ENCODE measurements at places on chromosomes 11 and 22. TPM values are rescaled to one million over a fixed set of nuclear protein-coding genes. Genes with fewer than 3 reads are reported as not detected.

- DNase-seq = no peak
Measured at GRCh38 chr11:12214751-12215150, 104.4 kb downstream of the MICAL2 start.

DNA sequence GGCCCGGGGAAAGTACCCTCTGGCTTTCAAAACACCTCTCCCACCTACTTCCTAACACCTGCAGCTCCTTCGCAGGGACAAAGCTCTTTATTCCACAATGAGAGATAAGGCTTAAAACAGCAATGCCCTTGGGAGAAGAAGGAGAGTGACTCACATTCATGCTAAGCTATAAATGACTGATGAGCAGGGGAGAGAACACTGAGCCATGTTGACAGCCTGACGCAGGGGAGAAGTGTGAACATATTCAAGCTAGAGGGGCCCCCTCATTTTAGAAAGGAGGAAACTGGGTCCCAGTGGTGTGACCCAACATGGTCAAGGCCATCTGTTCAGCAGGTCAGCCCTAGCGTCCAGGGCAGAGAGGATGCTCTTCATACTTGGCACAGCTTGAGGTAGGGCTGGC is 171.8 kb downstream of the DSCAML1 start:
- DNase-seq = no peak

DNA sequence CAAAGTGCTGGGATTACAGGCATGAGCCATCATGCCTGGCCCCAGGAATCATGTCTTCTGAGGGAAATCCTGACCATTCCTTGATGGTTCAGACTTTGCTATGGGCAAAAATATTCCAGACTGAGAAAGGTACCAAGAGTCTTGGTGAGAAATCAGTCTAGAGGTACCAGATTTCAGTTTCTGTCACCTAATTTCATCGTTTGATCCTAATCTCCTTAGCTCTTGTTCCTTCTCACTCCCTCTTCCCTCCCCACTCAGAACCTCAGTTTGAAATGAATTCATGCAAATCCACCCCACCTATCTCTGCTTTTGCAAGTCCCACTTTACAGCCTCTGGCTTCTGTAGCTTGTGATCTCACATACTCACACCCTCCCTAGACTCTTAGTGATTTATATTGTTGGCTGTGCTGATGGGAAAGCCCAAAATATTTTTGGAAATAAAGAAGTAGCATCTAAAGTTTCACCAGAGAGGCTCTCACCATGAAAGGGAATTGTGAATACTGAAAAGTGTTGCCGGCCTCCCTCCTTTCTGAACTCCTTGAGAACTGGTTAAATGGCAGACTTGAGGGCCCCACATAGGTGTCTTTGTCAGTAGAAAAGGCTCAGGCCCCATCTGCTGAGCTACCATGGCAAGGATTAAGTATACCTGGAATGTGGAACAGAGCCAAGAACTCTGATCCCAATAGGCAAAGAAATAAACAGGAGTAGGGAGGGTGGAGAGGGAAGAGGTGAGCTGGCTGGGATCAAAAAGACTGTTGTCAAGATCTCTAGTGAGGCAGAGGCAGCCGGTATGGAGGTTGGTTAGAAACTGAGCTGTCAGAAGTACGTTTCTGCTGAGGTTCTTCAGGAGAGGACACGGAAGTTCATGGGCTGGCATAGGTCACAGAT is 190.5 kb upstream of the MTMR2 start:
- DNase-seq = no peak

KRTAP5-10 gene
- not detected for total RNA-seq

GGTLC3 gene
- not detected for total RNA-seq

GRCh38 chr11:4025967-4026324 is 68.7 kb upstream of the RRM1 start:
- DNase-seq = no peak

- peak; percentile 28 for DNase-seq
Measured at GRCh38 chr11:61972672-61973475, 5.4 kb upstream of the FTH1 start.

CHRM1 gene
- total RNA-seq = not detected

BRSK2 gene
- 0.84 TPM for total RNA-seq

OR56A3 gene
- total RNA-seq = not detected

DNA sequence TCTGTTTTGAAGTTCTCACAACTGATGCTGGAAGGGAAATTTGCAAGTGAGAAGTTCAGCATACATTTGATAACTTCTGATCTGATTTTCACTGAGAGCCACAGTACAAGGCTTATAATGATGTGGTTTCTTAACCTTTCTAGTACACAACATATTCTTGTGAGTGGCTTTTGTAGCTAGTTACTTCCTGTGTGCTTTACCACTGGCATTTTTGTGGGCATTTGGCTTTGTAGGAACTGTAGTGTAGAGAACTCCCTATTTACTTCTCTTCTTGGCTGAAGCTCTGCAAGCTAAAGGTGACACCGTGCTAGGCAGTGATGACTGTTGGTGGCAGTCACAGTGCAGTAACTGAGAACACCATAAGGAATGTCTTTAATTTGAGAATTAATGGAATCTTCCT is 14.9 kb downstream of the USP47 start:
- no peak for DNase-seq

GRCh38 chr22:24028533-24028932 is 17.4 kb downstream of the CABIN1 start:
- DNase-seq = no peak

DNA sequence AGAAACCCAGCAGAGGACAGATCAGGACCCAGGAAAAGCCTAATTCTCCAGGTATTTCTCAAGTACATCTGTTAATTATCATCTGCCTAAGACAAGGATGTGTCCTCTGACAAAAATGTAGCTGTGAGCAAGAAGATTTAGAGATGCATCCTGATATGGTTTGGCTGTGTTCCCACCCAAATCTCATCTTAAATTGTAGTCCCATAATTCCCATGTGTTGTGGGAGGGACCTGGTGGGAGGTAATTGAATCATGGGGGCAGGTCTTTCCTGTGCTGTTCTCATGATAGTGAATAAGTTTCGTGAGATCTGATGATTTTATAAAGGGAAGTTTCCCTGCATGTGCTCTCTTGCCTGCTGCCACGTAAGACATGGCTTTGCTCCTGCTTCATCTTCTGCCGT is 381.8 kb downstream of the BUD13 start:
- no peak for DNase-seq

MPEG1 gene
- total RNA-seq = 0.05 TPM

- DNase-seq = no peak
Measured at GRCh38 chr11:112162761-112163546, 940 bp downstream of the IL18 start.

DNA sequence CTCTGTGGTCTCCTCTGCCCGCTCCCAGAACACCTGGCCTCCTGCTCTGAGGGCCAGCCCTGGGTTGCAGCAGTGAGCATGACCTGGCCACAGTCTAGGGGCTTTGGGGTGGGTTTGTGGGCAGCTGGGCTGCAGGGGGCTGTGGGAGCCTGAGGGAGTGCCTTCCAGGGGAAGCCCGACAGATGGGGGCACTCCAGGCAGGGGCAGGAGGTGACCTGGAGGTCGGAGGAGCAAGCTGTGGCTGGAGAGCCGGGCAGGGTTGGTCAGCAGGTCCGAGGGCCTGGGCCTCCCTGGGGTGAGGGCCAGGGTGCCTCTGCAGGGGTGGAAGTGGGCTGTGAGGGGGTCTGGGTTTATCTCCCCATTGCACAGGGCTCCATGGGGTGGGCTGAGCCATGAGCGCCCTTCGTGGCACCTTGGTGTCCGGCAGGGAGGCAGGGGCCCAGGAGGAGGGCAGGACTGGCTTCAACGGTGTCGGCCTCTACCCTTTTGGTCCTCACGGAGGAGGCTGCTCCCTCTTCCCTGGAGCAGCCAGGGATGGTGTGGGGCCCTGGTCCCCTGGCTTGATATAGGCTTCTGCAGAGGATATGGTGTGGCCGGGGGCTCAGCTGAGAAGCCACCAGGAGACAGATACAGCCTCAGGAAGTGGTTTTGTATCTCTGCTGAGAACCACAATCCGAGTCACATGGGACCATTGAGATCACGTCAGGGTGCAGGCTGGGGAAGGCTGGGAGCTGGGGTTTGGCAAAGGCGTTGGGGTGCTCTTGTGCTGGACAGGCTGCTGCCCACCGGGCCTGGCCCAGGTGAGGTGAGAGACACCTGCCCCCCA is 22.3 kb downstream of the KCNQ1 start:
- peak; percentile 61 for DNase-seq

GRCh38 chr22:28154861-28155260 is 235.8 kb upstream of the PITPNB start:
- no peak for DNase-seq

DNA sequence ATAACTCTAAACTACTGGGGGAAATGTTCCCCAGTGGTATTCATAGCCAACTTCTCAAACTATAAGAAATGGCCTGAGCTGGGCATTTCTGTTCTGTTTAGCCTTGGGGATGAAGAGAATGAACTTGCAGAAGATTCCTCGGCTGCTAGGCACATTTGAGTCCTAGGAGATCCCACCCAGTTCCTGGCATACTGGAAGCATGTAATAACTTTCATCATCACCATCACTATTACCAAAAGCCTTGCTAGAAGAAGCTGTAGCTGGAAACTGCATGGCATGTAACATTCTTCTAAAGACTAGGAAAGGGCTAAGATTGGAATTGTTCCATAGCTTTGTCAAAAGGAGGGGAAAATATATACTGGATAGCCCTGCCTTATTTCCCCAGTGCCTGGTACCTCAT is 40.1 kb upstream of the SLC1A2 start:
- DNase-seq = no peak

DNA sequence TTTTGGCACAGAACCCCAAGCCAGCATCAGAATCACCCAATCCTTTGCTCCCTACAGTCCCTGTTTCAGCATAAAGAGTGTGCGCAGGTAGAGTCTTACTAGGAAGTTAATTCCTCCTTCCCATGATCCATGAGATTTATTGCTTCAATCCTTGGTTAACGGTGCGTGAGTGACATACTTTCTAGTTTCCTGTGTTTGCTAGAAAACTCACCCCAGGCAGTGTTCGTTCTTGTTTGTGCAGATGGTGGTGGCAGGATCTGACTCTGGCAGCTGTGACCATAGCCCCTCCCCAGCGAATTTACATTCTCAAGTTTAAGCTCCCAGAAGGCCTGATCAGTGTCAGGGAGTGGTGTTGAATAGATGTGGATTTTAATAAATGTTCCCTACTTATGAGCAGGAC is 106.7 kb upstream of the CCT8L2 start:
- no peak for DNase-seq

DNA sequence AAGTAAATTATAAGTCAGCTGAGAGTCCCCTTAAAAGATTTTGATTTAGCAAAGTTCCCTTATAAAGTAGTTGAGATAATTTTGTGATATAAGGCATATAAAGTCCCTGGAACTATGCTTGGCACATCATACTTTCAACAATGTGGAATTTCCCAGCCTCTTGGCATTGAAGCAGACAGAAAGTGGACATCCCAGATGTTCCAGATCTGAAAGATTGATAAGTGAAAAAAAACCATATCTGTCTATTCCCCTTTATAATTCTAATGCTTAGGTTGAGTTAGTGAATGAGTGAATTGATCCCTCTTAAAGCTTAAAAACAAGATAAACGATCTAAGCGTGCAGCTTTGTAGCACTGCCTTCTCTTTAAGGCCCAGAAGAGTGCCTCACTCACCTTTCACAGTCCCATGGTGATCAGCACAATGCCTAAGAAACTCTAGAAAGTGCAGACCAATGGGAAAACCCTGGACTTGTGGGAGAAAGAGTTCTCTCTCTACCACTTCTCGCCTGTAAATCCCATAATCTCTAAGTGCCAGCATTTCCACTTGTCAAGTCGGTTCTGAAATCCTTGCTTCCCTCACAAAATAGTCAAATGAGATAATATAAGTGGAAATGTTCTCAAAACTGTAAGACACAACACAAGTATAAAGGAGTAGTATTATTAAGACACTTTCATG is 17.8 kb downstream of the FIBIN start:
- DNase-seq = no peak

GRCh38 chr11:62604460-62605120 is 2.9 kb upstream of the MTA2 start:
- no peak for DNase-seq

MMP13 gene
- total RNA-seq = not detected

CDC42EP2 gene
- total RNA-seq = 2.3 TPM

GRCh38 chr22:37578002-37578401 is 1.9 kb downstream of the LGALS2 start:
- no peak for DNase-seq

FAM227A gene
- total RNA-seq = 0.28 TPM

SCUBE2 gene
- total RNA-seq = 0.37 TPM

GRCh38 chr11:63536669-63537292 is at the start of gene PLAAT4:
TSS of gene PLAAT4 (plus strand) at chr11:63536808. CDS start at chr11:63536869, 61 bp downstream.
- DNase-seq = peak; percentile 35

GRCh38 chr11:90274362-90274761 is 51.5 kb upstream of the CHORDC1 start:
- DNase-seq = no peak

DNA sequence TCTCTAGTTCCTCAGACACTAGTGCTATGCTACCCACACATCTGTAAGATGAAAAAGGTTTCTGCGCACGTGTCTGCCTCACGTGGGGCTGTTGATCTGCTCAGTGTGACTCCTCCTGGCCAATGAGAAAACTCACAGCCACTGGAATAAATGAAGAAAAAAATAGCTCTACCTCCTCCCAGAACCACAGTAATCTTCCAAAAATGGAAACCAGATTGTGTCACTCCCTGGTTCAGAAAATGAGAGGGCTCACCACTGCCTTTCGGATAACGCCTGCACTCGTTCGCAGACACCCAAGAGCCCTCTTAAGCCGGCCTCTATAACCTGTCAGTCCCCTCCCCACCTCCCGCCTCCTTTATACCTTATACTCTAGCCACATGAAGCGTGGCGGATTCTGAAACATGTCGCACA is 5.1 kb downstream of the APBB1 start:
- DNase-seq = peak; percentile 50

GRCh38 chr11:11977206-11977938 is 31.1 kb downstream of the DKK3 start:
- no peak for DNase-seq

- no peak for DNase-seq
Measured at GRCh38 chr11:57414612-57415212, 12.2 kb downstream of the SLC43A3 start.

GRCh38 chr22:30701872-30702271 is 7.2 kb downstream of the OSBP2 start:
- DNase-seq = no peak

GRCh38 chr11:13289081-13289480 is 11.5 kb downstream of the BMAL1 start:
- DNase-seq = no peak

- no peak for DNase-seq
Measured at GRCh38 chr11:102886999-102887398, 12.2 kb upstream of the MMP12 start.

GAL3ST1 gene
- 1.1 TPM for total RNA-seq

- DNase-seq = no peak
Measured at GRCh38 chr22:19770349-19771220, 10.0 kb downstream of the TBX1 start.

SLC25A18 gene
- not detected for total RNA-seq

GRCh38 chr22:32877196-32877595 is 75.7 kb downstream of the TIMP3 start:
- DNase-seq = no peak

Measured in activated T-cell treated with anti-CD3 and anti-CD28 coated beads, Interleukin-2, amount 50 U/mL, for 72 hours (primary cell).